ENCODE measurements at places on chromosomes 3 and 15.

- no peak for DNase-seq
Measured at GRCh38 chr3:178623666-178624255, 87.5 kb downstream of the KCNMB2 start.

GRCh38 chr15:101156061-101156460, 95.8 kb downstream of the CHSY1 start:
- DNase-seq = no peak

DNA sequence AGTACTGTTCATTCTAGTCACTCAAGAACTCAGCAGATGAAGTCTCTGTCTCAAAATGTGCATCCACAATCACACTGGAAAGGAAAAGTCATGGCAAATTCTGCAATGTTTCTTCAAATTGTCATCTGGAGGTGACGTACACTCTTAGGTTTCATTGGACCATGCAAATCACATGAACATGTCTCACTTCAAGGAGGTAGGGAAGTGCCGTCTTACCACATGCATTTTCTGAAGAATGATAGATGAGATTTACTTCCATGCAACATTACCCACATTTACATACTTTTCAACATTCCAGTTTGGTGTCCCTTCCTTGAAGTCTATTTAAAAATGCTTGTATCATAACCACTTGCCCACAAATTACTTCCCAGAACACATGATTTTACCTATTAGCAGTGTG, 107.9 kb upstream of the SATB1 start:
- no peak for DNase-seq

DNA sequence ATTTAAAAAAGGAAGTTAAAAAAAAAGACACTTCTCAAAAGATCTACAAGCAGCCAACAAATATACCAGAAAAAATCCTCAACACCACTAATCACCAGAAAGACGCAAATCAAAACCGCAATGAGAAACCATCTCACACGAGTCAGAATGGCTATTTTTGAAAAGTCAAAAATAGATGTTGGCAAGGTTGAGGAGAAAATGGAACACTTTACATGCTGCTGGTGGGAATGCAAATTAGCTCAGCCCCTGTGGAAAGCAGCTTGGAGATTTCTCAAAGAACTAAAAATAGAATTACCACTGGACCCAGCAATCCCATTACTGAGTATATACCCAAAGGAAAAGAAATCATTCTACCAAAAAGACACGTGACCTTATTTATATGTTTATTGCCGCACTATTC, 574.7 kb upstream of the ADAMTS9 start:
- no peak for DNase-seq

DNA sequence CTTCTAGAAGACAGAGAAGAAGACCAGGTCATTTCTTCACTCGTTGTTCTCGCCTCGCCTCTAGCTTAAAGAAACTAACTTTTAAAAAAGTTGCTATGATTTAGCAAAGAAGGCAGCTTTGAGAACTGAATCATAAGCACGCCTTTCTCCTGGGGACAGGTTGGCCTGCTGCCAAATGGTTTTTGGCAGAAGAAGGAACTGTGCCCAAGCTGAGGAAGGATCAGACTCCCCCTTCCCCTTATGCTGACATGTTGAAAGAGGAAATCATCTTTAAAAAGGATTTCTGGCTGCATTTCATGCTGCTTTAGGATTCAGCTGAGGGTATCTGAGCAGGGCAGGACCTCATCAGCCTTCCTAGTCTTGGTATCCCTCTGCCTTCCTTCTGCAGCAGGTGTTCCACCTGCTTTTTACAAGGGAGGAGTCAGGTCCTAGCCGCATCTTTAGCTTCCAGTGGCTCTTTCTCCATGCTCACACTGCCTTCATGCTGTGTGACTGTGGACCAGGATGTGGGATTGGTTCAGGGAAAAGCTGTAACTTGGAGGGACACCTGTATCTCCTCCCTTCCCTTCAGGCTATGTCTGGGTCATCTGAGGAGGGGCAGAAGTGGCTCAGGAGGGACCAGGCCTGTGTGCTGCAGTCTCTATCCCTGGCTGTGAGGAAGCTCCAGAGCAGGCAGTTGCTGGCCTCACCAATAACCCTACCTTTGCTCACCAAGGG, 34.1 kb upstream of the HACD2 start:
- no peak for DNase-seq

DNA sequence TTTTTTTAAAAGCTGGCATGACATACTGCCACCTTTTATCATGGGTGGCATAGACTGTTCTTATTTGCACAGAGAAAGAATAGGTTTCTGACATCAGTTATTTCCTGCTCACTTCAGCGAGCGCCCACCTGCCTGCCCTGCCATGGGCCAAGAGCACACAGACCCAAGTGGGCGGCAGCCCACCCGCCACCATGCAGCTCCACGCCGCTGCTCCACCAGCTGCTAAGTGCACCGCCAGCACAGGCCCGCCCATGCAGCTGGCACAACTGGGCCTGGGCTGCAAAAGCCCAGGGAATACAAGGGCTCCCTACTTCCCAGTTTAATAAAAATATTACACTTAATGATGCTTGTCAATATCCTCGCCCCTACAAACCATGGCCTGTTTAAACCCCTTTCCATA, 15.4 kb downstream of the ZNF148 start:
- DNase-seq = no peak

DNA sequence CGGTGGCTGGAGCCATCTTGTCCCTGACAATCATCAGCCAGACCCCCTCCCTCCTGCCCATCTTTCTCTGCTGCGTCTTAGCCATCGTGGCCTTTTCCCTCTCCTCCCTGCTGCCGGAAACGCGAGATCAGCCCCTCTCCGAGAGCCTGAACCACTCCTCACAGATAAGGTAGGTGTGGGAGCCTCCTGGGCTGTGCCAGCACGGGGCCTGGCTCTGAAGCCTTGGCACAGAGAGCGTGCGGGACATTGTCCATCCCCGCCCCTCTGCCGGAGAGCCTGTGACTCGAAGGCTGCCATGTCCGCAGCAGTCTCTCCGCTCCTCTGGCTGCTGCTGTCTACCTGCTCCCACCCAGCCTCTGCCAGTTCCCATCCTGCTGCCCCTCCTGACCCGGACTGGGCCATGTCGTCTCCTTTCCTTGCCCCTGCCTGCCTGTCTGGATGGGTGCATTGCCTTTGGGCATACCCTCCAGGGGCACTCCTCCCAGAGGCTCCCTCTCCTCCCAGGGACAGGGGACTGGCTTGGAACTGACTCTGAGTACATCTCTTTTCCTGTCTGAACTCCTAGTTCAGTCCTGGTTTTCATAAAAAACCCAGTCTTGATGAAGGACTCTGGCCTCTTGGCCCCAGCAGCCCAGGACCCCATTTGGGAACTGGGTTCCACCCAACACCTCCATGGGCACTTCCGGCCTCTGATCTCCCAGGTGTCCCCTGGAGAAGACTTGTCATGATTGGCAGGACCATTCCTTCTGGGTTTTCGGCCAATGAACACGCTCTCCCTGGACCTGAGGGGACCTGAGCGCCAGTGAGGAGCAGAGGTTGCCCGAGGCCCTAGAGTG, 30.0 kb upstream of the XYLB start:
- DNase-seq = no peak

Data from ACHN (cell line).